SK-N-MC (cell line): ENCODE measurements at places on chromosomes 2 and 18.

GRCh38 chr18:39259736-39260135, 1694.1 kb upstream of the CELF4 start:
- DNase-seq, result no peak

GRCh38 chr18:23330423-23330822, 122.7 kb upstream of the RIOK3 start:
- no peak for DNase-seq

- no peak for DNase-seq
Observed at GRCh38 chr18:78979056-78979729, 425 bp upstream of the SALL3 start.

GRCh38 chr2:26652361-26653041, 11.3 kb upstream of the CIB4 start:
- peak; percentile 71 for DNase-seq

- DNase-seq, result no peak
Observed at GRCh38 chr18:25187521-25188192, 164.3 kb downstream of the ZNF521 start.

GRCh38 chr2:232014681-232015080, 53.2 kb downstream of the DIS3L2 start:
- no peak for DNase-seq

- DNase-seq, result no peak
Observed at GRCh38 chr2:181900007-181900651, 8.6 kb downstream of the ITPRID2 start.
